ENCODE measurements at places on chromosomes 4 and X. TPM values are rescaled to one million over a fixed set of nuclear protein-coding genes. Genes with fewer than 3 reads are reported as not detected.

MAGEC3 gene
- total RNA-seq = not detected

MAGED4 gene
- 17.0 TPM for total RNA-seq

PPEF2 gene
- total RNA-seq = not detected

PSAPL1 gene
- total RNA-seq = not detected

NUP62CL gene
- total RNA-seq = 0.37 TPM

CXCL1 gene
- 46.7 TPM for total RNA-seq

PRDM5 gene
- total RNA-seq = 13.2 TPM

H2BW2 gene
- total RNA-seq = not detected

CCDC149 gene
- 4.4 TPM for total RNA-seq

DMRTC1 gene
- not detected for total RNA-seq

DUSP21 gene
- not detected for total RNA-seq

GLRB gene
- total RNA-seq = 1.5 TPM

PCYT1B gene
- total RNA-seq = under 0.01 TPM

MAGEC1 gene
- total RNA-seq = not detected

PLK4 gene
- 9.6 TPM for total RNA-seq

COX7B2 gene
- not detected for total RNA-seq

HSD17B10 gene
- total RNA-seq = 45.0 TPM

PHEX gene
- 1.1 TPM for total RNA-seq

PDGFC gene
- 70.4 TPM for total RNA-seq

ITIH6 gene
- total RNA-seq = not detected

RENBP gene
- 3.7 TPM for total RNA-seq

METTL14 gene
- total RNA-seq = 14.0 TPM

All from subcutaneous preadipocyte (primary cell).